Bone marrow (tissue), 2 donors: ENCODE measurements at places on chromosomes 6 and 20.

DNA sequence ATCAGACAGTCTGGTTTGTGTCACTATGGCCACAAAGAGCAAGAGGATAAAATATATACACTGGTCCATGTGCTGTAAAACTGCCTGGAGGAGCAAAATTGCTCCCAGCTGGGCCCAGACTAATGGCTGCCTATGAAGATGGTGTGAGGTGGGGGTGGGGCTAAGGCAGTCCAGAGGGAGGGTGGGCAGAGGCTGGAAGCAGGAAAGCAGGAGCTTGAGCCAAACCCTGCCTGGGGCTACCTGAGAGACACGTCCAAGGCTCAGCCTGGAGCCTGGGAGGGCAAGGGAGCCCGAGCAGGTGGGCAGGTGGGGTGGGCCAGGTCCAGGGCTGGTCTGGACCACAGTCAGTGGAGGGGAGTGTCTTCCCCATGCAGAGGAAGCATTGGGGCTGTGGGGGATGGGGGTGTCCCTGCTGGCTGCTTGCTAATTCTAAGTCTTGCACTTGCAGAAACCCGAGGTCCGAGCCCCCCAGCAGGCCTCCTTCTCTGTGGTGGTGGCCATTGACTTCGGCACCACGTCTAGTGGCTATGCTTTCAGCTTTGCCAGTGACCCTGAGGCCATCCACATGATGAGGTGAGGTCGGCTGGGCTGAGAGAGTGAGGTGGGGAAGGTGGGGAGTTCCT is 9.5 kb downstream of the HSPA12B start:
- no peak for DNase-seq

GRCh38 chr6:3715285-3715684 is 36.2 kb downstream of the PXDC1 start:
- no peak for DNase-seq

- no peak for DNase-seq
Measured at GRCh38 chr6:166584853-166585429, 1.5 kb downstream of the RAMACL start.

- DNase-seq: no peak
Measured at GRCh38 chr6:134903448-134903847, 46.5 kb downstream of the ALDH8A1 start.

DNA sequence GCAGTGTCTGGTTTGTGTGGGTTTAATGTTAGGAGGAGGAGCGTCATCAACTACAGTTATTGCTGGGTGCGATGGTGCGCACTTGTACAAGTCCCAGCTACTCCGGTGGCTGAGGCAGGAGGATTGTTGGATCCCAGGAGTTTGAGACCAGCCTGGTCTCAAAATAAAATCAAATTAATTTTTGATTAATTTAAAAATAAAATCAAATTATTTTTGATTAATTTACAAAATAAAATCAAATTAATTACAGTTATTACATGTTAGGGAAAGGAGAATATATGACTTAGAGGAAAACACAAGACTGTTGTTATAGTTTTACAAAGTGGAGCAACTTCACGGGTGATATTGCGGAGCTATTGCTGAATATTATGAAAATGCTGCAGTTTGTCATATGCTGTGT is 34.7 kb upstream of the ADGRF5 start:
- DNase-seq: no peak

GRCh38 chr6:118896339-118897136 is 2.6 kb downstream of the ASF1A start:
- DNase-seq: no peak

DNA sequence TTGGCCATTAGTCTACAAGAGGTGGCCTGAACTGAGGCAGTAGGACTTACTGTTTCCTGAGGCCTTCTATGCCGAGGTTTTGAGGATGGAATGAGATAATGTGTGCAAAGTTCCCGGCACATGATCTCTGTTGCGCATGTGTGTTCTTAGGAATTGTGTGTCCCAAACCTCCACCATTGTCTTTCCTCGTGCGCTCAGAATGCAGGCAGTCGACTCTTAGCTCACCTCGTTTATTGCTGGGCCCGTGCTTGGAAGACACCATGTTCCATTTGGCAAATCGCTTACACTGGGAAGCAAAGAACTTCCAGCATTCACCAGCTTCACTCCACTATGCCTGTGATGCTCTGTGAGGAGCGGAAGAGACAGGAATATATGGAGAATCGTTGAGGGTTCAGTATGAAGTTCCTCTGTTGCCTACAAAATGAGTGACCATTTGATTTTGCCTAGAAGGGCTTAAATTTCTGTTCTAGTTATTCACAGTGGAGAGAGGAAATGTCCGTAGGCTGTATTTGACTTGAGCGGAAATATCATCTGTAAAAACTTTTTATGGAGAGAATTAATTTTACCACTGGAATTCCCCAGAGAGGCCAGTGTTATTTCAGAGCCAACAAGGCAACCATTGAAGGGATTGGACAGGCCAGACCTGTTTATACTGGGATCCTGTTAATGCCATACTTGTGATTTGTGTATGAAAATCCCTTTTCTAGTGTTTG is 75.7 kb upstream of the CLDN20 start:
- DNase-seq: no peak

GRCh38 chr6:118709859-118710350 is 58.5 kb upstream of the CEP85L start:
- peak; percentile 75 for DNase-seq

- DNase-seq: no peak
Measured at GRCh38 chr20:59618131-59618530, 13.8 kb downstream of the PHACTR3 start.

- DNase-seq: no peak
Measured at GRCh38 chr6:82781620-82782204, 283.9 kb downstream of the UBE3D start.

GRCh38 chr6:119147101-119148053 is 68.9 kb upstream of the FAM184A start:
- DNase-seq: peak; percentile 90
